Activated CD8-positive, alpha-beta T cell treated with anti-CD3 and anti-CD28 coated beads for 36 hours (primary cell): ENCODE measurements at places on chromosomes 13 and 19.
A peak's percentile ranks its signal among the peaks of the same experiment; 100 is the strongest.

GRCh38 chr13:110442930-110443621 is 118.4 kb downstream of the RAB20 start:
- peaks cover 2% of the 10 kb centered on the region for H3K4me1 ChIP-seq
- no peak overlapping the region for H3K27ac ChIP-seq
- no peaks in the 10 kb centered on the region for H3K36me3 ChIP-seq
- H3K27me3 ChIP-seq, result peaks cover 22% of the 10 kb centered on the region
- no peak overlapping the region for H3K4me3 ChIP-seq

- H3K27ac ChIP-seq, result no peak overlapping the region
- no peaks in the 10 kb centered on the region for H3K4me1 ChIP-seq
- DNase-seq, result no peak
- H3K36me3 ChIP-seq, result no peaks in the 10 kb centered on the region
These were observed 38.3 kb upstream of the C19orf12 start for GRCh38 chr19:29753190-29753933.

DNA sequence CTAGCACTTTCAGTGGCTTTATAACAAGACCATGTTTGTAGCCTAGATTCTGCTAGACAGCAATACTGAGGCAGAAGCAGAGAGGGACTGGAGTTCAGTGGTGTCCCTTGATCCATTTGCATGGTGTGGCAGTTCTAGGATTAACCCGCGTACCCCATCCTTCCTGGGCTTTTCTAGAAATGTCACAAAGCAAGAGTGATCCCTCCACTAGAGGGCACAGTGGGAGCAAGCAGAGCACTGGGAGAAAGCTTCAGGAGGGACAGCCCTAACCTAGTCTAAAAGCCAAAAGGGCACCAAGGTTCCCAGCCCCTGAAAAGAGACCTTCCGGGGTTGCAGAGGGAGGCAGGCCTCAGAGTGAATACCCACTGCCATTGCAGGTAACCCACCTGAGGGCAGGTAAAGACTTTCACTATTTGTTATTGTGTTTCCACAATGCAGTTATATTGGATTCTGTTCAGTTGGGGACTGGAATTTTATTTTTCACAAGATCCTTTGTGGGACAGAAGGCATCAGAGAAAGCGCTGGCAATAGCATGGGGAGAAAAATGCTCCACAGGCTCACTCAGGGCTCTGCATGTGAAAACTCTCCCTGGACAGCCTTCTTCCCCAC is 170.6 kb downstream of the FLT1 start:
- peaks cover 4% of the 10 kb centered on the region for H3K4me1 ChIP-seq
- no peak overlapping the region for H3K27ac ChIP-seq
- H3K4me3 ChIP-seq, result no peak overlapping the region
- peak; percentile 73 for DNase-seq
- H3K27me3 ChIP-seq, result no peaks in the 10 kb centered on the region

GRCh38 chr19:6424195-6424938 is at the start of gene KHSRP:
Gene KHSRP (minus strand): TSS chr19:6424811. CDS start chr19:6424701, 110 bp downstream.
- H3K4me1 ChIP-seq, result peaks cover 33% of the 10 kb centered on the region
- peak within 1 kb of the TSS; percentile 93 for H3K4me3 ChIP-seq
- H3K36me3 ChIP-seq, result peaks cover 38% of the 10 kb centered on the region
- peak; percentile 33 for DNase-seq
- H3K27me3 ChIP-seq, result no peaks in the 10 kb centered on the region

- no peak for DNase-seq
- H3K27ac ChIP-seq, result no peak overlapping the region
- peaks cover 5% of the 10 kb centered on the region for H3K4me1 ChIP-seq
- H3K36me3 ChIP-seq, result peaks cover 8% of the 10 kb centered on the region
- H3K4me3 ChIP-seq, result no peak overlapping the region
These were observed 13.2 kb downstream of the GPX4 start for GRCh38 chr19:1116726-1117581.

DNA sequence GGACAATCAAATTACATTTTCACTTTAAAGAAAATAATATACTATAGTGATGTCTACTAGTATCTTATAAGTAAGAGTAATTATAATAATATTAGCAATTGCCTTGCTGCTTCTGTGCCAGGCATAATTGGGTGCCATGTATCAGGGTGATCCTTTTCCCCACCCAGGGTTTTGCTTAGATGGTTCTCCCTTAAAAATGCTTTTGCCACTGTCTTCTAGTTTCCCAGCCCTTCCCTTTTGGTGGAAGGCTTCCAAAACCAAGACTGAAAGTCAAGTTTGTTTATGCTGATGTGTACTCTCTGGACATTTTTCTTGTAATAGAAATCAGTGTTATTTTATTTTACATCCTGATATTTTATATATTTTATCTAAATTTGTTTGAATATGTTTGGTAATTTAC is 77.8 kb downstream of the ITGBL1 start:
- peaks cover 2% of the 10 kb centered on the region for H3K4me1 ChIP-seq
- no peaks in the 10 kb centered on the region for H3K36me3 ChIP-seq
- no peak for DNase-seq
- peaks cover 3% of the 10 kb centered on the region for H3K27me3 ChIP-seq
- no peak overlapping the region for H3K27ac ChIP-seq

- no peaks in the 10 kb centered on the region for H3K27me3 ChIP-seq
- no peak for DNase-seq
- no peak overlapping the region for H3K4me3 ChIP-seq
- no peaks in the 10 kb centered on the region for H3K4me1 ChIP-seq
- H3K36me3 ChIP-seq, result peaks cover 24% of the 10 kb centered on the region
- no peak overlapping the region for H3K27ac ChIP-seq
These were observed 15.0 kb upstream of the LMO7 start for GRCh38 chr13:75621147-75621546.

- peaks cover 31% of the 10 kb centered on the region for H3K4me1 ChIP-seq
- H3K27me3 ChIP-seq, result no peaks in the 10 kb centered on the region
- H3K27ac ChIP-seq, result no peak overlapping the region
These were observed 1.2 kb upstream of the SLAIN1 start for GRCh38 chr13:77696006-77696878.

DNA sequence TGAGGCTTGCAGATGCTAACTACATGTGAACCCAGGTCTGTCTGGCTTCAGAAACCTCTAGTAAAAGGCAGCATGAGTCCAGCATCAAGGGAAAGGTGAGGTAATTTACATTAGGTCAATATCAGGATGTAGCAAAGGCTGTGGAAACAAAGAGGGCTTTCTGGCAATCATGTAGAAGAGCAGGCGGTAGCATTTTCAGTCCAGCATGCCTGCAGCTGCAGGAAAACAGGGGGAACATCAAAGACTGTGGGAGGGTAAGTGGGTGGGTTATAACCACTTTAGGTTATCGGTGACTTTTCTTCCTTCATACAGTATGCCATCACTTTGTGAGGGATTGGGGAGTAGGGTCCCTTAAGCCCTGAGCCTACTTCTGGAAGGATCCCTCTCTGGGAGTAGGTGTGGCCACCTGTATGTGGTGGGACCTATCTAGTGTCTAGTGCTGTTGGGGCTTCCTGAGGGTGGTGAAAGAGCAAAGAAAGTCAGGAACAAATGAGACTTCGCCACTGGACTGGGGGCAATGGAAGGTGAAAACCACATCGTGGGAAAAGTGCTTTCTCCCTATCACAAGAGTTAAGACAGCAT is 10.8 kb downstream of the SUGP2 start:
- H3K4me1 ChIP-seq, result peaks cover 28% of the 10 kb centered on the region
- H3K27me3 ChIP-seq, result no peaks in the 10 kb centered on the region
- H3K27ac ChIP-seq, result peak overlapping the region; percentile 47

DNA sequence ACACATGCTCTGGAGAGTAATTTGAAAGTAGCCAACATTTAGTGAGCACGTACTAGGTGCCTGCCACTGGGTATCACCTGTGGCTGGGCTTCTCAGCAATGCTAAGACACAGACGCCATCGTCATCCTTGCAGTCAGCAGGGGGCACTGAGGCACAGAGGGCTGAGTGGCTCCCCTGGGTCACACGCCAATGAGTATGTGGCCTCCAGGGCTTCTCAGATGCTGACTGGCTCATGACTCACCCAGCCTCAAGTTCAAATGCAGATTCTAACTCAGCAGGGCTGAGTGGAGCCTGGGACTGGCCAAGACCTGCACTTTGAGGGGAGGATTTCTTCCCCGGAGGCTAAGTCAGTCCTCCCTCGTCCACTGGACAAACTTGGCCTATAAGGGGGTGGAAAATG is 115.1 kb upstream of the CACNA1A start:
- H3K4me1 ChIP-seq, result no peaks in the 10 kb centered on the region
- H3K27me3 ChIP-seq, result peaks cover 39% of the 10 kb centered on the region
- H3K36me3 ChIP-seq, result no peaks in the 10 kb centered on the region
- H3K27ac ChIP-seq, result no peak overlapping the region

GRCh38 chr13:75021151-75021550 is 460.8 kb downstream of the TBC1D4 start:
- H3K36me3 ChIP-seq, result no peaks in the 10 kb centered on the region
- H3K27ac ChIP-seq, result no peak overlapping the region
- peaks cover 9% of the 10 kb centered on the region for H3K27me3 ChIP-seq
- no peaks in the 10 kb centered on the region for H3K4me1 ChIP-seq
- H3K4me3 ChIP-seq, result no peak overlapping the region

DNA sequence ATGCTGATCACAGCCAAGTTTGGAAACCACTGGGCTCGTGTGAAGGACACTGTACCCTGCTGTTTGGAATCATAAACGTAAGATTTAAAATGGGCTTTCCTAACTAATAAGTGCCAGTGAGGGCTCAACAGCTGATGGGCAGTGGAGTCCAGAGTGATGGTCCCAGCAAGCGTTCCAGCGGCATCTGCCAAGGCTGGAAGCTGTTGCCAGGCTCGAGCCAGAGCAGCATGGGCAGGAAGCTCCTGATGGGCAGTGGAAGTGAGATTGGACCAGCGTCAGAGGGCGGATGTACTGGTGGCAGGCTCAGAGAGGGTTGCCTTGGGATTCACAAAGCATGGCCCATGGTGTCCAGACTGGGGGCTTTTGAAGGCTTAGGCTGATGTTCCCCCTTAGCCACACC is 30.2 kb downstream of the COL4A2 start:
- H3K4me1 ChIP-seq, result peaks cover 21% of the 10 kb centered on the region
- no peak overlapping the region for H3K4me3 ChIP-seq
- H3K27me3 ChIP-seq, result peaks cover 21% of the 10 kb centered on the region
- no peaks in the 10 kb centered on the region for H3K36me3 ChIP-seq
- H3K27ac ChIP-seq, result no peak overlapping the region
- no peak for DNase-seq

DNA sequence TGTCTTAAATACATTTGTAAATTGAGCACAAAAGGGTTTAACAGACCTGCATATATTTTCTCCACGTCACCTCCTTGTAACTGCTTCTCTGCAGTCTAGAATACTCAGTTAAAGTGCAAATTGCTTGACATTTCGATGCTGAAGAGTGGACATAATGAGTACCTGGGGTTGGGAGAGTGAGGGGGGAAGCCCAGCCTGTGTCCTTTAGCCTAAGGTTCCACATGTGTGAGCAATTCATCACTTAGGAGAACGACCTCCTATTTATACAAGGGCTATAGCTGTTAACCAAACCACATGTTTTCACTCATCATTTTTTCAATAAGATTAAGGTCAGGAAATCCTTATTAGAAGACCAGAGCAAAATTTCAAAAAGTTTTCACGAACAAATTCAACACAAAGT is 29.5 kb downstream of the PCDH9 start:
- H3K36me3 ChIP-seq, result no peaks in the 10 kb centered on the region
- no peak overlapping the region for H3K27ac ChIP-seq
- DNase-seq, result no peak
- H3K4me3 ChIP-seq, result no peak overlapping the region
- no peaks in the 10 kb centered on the region for H3K4me1 ChIP-seq

- peaks cover 2% of the 10 kb centered on the region for H3K27me3 ChIP-seq
- DNase-seq, result no peak
- no peak overlapping the region for H3K4me3 ChIP-seq
- H3K4me1 ChIP-seq, result no peaks in the 10 kb centered on the region
- H3K36me3 ChIP-seq, result no peaks in the 10 kb centered on the region
These were observed 279.7 kb downstream of the FGF14 start for GRCh38 chr13:102122147-102122546.

- H3K4me3 ChIP-seq, result no peak overlapping the region
- H3K36me3 ChIP-seq, result peaks cover 54% of the 10 kb centered on the region
- H3K27me3 ChIP-seq, result no peaks in the 10 kb centered on the region
These were observed 30.0 kb downstream of the MPHOSPH8 start for GRCh38 chr13:19663416-19663979.

- no peaks in the 10 kb centered on the region for H3K4me1 ChIP-seq
- H3K27ac ChIP-seq, result no peak within 1 kb of the TSS
- peaks cover 18% of the 10 kb centered on the region for H3K27me3 ChIP-seq
- DNase-seq, result no peak
- no peak within 1 kb of the TSS for H3K4me3 ChIP-seq
- H3K36me3 ChIP-seq, result no peaks in the 10 kb centered on the region
These were observed at the start of gene LILRA5 for GRCh38 chr19:54312436-54313377. Gene LILRA5 (minus strand): TSS chr19:54313166. CDS start chr19:54313019, 147 bp downstream.

DNA sequence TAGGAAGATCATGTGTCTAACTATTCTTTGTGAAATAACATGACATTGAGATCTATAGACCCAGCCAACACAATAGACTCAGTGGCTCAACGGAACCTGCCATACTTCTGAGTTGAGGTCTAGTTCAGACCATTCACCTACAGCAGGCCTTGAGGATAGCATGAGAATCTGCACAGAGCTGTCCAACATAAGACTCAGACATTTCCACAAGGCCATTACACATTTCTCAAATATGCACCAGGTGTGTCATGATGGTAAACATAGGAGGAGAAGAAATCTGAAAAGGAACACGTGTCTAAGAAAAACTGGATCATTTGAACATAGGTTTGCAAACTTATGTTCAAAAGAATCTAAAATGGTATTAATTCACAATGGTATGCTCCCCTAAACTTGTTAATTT is 421.4 kb downstream of the SLITRK6 start:
- no peak overlapping the region for H3K27ac ChIP-seq
- no peak overlapping the region for H3K4me3 ChIP-seq
- peaks cover 5% of the 10 kb centered on the region for H3K4me1 ChIP-seq
- DNase-seq, result no peak
- no peaks in the 10 kb centered on the region for H3K27me3 ChIP-seq

GRCh38 chr13:43033038-43033437 is 9.7 kb downstream of the DNAJC15 start:
- H3K4me1 ChIP-seq, result peaks cover 28% of the 10 kb centered on the region
- no peak overlapping the region for H3K27ac ChIP-seq
- no peaks in the 10 kb centered on the region for H3K27me3 ChIP-seq
- H3K4me3 ChIP-seq, result no peak overlapping the region
- DNase-seq, result peak; percentile 7

GRCh38 chr13:20779405-20779804 is 5.6 kb upstream of the EEF1AKMT1 start:
- no peaks in the 10 kb centered on the region for H3K27me3 ChIP-seq
- DNase-seq, result no peak
- H3K27ac ChIP-seq, result no peak overlapping the region
- H3K4me1 ChIP-seq, result peaks cover 30% of the 10 kb centered on the region
- peaks cover 25% of the 10 kb centered on the region for H3K36me3 ChIP-seq

DNA sequence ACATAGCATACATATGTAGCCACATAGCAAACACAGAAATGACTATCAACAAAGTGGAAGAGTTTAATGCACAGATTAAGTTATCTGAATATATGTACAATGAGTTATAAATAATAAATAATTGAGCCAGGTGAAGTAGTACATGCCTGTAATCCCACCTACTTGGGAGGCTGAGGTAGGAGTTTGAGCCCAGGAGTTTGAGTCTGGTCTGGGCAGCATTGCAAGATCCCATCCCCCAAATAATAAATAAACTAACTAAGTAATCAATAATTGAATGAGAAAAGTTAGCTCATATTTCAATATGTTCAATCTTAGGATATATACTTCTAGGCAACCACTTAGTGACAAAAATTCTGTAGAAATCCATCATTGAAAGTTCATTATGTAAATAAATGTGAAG is 1.7 kb downstream of the CARD8 start:
- peak overlapping the region; percentile 100 for H3K27ac ChIP-seq
- H3K36me3 ChIP-seq, result peaks cover 13% of the 10 kb centered on the region
- H3K27me3 ChIP-seq, result no peaks in the 10 kb centered on the region
- H3K4me1 ChIP-seq, result peaks cover 62% of the 10 kb centered on the region
